ENCODE measurements at places on chromosomes 7 and 10. TPM values are rescaled to one million over a fixed set of nuclear protein-coding genes. Genes with fewer than 3 reads are reported as not detected.

ADAM22 gene
- total RNA-seq = 0.51 TPM

- H3K27me3 ChIP-seq = no peaks in the 10 kb centered on the region
- H3K27ac ChIP-seq = no peak overlapping the region
- no peak overlapping the region for H3K4me3 ChIP-seq
These were observed 43.4 kb downstream of the CAMK2B start for GRCh38 chr7:44281811-44282600.

- H3K36me3 ChIP-seq = no peaks in the 10 kb centered on the region
- DNase-seq = no peak
- H3K4me3 ChIP-seq = no peak overlapping the region
- H3K4me1 ChIP-seq = no peaks in the 10 kb centered on the region
- no peaks in the 10 kb centered on the region for H3K27me3 ChIP-seq
These were observed 6.4 kb downstream of the C1GALT1 start for GRCh38 chr7:7188742-7189141.

ZNF467 gene
- total RNA-seq = 1.0 TPM

CDK5 gene
- total RNA-seq = 25.9 TPM

PDE6C gene
- total RNA-seq = not detected

ELAPOR2 gene
- 5.9 TPM for total RNA-seq

DNA sequence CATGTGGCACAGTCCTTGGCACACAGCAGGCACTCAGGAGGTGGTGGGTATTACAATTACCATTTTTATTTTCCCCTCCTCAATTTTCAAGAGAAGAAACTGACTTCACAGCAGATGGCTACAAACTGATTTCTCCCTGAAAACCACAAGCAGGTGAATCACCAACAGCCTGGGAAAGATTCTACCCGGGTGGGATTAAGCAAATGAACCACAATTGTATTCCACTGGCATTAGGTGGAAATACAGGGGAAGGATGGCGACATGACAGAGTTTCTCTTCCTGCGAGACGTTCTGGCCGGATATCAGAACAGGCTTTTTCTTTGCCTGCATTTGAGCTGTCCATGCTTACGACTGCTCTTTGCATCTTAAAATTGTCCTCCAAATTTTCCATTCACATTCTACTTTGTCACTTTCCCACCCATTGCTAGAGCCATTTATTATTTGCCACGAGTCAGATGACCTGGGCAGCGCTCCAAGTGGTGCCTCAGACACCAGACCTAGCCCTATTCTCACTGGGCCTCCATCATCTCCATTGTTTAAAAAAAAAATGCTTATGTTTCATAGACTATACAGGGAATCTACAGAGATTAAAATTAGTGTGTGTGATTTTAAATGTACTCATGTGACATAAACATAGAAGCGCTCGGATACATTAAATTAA is 4.6 kb downstream of the DENND11 start:
- no peaks in the 10 kb centered on the region for H3K27me3 ChIP-seq
- H3K27ac ChIP-seq = no peak overlapping the region
- no peaks in the 10 kb centered on the region for H3K36me3 ChIP-seq
- H3K4me1 ChIP-seq = no peaks in the 10 kb centered on the region
- no peak for DNase-seq

PNLIPRP3 gene
- total RNA-seq = not detected

HKDC1 gene
- total RNA-seq = 2.1 TPM

NEBL gene
- total RNA-seq = 0.33 TPM

- no peaks in the 10 kb centered on the region for H3K27me3 ChIP-seq
- no peak for DNase-seq
- no peaks in the 10 kb centered on the region for H3K36me3 ChIP-seq
- H3K27ac ChIP-seq = peak overlapping the region; percentile 43
These were observed 66.7 kb downstream of the EMX2 start for GRCh38 chr10:117609095-117609795.

GRCh38 chr7:27693794-27694193 is 31.1 kb upstream of the HIBADH start:
- H3K27me3 ChIP-seq = no peaks in the 10 kb centered on the region
- no peak overlapping the region for H3K27ac ChIP-seq
- H3K36me3 ChIP-seq = no peaks in the 10 kb centered on the region

CCDC7 gene
- 18.0 TPM for total RNA-seq

DNA sequence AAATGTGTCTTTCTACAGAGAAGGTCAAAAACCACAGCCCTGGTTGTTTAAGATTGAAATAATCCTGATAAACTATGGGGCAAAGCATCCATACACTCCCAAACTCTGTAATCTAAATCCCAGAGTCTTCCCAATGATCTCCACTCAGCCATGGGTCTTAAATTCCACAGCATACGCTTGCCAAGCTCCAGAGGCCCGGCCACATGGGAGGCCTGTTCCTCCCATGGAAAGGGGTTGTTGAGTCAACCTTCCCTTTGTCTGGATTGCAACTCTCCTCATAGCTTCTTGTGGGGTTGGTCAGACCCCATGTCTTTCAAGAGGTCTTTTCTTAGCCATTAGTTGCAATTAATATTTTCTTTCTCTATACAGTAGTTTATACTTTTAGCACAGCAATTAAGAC is 718 bp upstream of the STEAP4 start:
- DNase-seq = no peak
- no peaks in the 10 kb centered on the region for H3K36me3 ChIP-seq
- no peaks in the 10 kb centered on the region for H3K27me3 ChIP-seq
- H3K27ac ChIP-seq = no peak overlapping the region
- no peak overlapping the region for H3K4me3 ChIP-seq

GRCh38 chr10:9635691-9636090 is 1382.0 kb upstream of the CELF2 start:
- peak; percentile 60 for DNase-seq
- peaks cover 5% of the 10 kb centered on the region for H3K4me1 ChIP-seq
- no peak overlapping the region for H3K27ac ChIP-seq
- no peak overlapping the region for H3K4me3 ChIP-seq
- H3K27me3 ChIP-seq = no peaks in the 10 kb centered on the region
- H3K36me3 ChIP-seq = no peaks in the 10 kb centered on the region

WDR86 gene
- 1.0 TPM for total RNA-seq

DNA sequence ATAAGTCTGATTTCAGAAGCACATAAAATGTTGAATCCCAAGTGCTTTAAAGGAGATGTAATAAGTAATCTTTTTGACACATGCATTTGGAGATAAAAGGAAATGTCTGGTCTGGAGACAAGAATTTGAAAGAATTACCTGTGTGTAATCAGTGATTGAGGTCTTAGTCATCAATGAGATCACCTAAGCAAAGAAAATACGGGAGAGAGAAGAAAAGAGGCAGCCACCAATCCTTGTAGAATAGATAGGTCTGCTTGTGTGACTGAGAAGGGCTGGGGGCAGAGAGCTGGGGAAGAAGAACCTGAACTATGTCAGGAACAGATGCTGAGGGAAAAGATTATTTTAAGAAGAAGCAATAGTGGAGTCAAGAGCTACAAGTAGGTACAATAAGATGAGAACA is 49.3 kb upstream of the ITPRID1 start:
- H3K36me3 ChIP-seq = no peaks in the 10 kb centered on the region
- H3K4me3 ChIP-seq = no peak overlapping the region
- no peak overlapping the region for H3K27ac ChIP-seq
- no peak for DNase-seq

OR2F1 gene
- total RNA-seq = not detected

CLRN3 gene
- not detected for total RNA-seq

DNA sequence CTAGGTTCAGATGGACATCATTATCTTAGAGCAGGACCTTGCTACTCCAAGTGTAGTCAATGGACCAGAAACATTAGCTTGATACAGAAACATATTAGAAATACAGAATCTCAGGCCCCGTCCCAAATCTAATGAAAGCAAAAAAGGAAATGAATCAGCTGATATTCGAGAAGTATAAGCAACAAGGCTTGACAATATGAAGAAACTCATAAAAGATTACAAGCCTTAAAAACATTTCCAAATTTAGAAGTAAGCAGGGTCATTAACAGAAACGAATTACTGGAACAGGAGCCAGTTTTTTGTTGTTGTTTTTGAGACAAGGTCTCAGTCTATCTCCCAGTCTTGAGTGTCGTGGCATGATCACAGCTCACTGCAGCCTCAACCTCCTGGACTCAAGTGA is 40.5 kb upstream of the GSAP start:
- no peak for DNase-seq
- no peaks in the 10 kb centered on the region for H3K27me3 ChIP-seq
- H3K4me1 ChIP-seq = peaks cover 9% of the 10 kb centered on the region
- no peak overlapping the region for H3K4me3 ChIP-seq
- H3K36me3 ChIP-seq = no peaks in the 10 kb centered on the region

DNA sequence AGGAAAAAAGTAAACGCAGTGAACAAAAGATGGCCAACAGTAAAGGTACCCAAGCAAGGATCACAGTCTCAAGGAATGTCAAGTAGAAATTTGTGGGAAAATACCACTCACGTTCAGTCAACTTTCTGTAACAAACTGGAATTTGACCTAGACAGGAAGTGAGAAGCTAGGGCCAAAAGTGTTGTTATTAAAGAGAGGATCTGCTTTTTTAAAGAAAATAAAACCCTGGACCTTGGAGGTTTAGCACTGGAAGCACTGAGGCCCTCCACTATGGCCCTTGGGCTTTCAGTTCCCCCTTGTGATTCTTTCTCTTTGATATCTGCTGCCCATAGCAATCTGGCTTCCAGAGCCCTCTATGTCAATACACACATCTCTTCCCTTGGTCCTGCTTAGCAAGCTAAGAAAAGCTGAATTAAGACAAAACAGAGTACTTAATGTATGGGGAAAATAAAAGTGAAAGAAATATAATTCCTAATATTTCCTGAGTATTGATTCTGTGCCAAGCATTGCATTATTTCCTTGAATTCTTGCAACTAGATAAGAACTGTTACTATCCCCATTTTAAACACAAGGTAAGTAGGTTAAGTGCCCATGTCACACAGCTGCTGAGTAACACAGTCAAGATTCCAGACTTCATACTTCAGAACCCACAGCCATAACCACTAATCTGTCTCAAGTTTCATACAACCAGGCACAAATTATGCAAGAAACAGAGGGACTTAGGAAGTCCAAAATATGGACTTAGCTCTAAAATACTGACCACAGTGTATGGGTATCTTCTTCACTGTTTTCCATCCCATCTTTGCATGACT is 2.6 kb upstream of the ZNF438 start:
- H3K36me3 ChIP-seq = no peaks in the 10 kb centered on the region
- H3K4me1 ChIP-seq = peaks cover 4% of the 10 kb centered on the region
- DNase-seq = peak; percentile 97
- H3K4me3 ChIP-seq = no peak overlapping the region

DNA sequence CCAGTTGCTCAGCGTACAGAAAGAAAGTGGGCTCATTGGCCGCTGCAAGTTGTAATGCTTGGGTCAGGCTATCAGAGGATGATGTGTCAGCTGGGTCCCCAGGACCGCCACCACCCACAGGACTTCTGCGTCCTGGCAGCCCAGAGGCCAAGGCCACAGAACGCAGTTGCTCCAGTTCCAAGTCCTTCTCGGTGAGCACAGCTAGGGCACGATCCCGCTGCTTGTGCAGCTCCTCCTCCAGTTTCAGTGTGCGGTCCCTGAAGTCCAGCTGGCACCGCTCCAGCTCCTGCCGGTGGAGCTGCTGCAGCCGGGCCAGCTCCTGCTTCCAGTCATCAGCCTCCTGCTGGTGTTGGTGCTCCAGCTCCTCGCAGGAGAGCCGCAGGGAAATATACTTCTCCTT is 3.0 kb downstream of the GCC1 start:
- no peak overlapping the region for H3K4me3 ChIP-seq
- DNase-seq = peak; percentile 38
- H3K27me3 ChIP-seq = no peaks in the 10 kb centered on the region
- H3K4me1 ChIP-seq = peaks cover 6% of the 10 kb centered on the region
- H3K36me3 ChIP-seq = peaks cover 2% of the 10 kb centered on the region

COL28A1 gene
- total RNA-seq = under 0.01 TPM

GRCh38 chr10:85400981-85401695 is 965.5 kb downstream of the GRID1 start:
- H3K27me3 ChIP-seq = no peaks in the 10 kb centered on the region
- no peak overlapping the region for H3K4me3 ChIP-seq
- no peaks in the 10 kb centered on the region for H3K4me1 ChIP-seq
- no peak overlapping the region for H3K27ac ChIP-seq
- DNase-seq = no peak

DNA sequence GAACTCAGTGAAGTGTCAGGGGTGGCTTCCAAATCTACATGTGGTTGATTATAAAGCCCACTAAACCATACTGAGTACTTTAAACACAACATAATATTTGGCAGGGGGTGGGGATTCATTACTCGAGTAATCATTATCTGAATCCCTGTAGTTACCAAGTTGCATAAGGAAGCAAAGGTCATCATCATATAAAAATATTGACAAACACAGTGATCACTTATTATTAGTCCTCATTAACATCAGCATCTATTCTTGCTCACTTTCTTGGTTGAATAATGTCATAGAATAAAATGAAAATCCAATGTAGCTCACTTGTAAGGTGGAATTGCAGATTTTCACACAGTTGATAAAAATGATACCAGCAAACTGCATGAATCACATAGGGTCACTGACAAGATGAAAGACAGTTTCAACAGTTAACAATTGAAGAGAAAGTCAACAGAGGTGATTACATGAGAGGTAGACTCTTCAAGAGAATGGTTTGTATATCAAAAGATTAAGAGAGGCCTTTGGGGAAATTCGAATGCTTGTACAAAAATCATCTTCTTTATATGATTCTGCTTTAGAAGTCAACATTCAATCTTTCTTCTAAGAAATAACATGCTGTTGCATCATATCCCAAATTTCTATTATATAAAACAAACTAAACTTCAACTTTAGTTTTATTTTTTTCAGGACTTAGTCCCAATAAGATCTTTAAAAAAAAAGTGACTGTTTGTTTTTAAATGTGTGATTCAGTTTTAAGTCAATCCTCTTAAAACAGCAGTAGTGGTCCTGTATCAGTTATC is 185.5 kb upstream of the KLF14 start:
- no peak overlapping the region for H3K4me3 ChIP-seq
- peak overlapping the region; percentile 93 for H3K27ac ChIP-seq
- DNase-seq = no peak

DNA sequence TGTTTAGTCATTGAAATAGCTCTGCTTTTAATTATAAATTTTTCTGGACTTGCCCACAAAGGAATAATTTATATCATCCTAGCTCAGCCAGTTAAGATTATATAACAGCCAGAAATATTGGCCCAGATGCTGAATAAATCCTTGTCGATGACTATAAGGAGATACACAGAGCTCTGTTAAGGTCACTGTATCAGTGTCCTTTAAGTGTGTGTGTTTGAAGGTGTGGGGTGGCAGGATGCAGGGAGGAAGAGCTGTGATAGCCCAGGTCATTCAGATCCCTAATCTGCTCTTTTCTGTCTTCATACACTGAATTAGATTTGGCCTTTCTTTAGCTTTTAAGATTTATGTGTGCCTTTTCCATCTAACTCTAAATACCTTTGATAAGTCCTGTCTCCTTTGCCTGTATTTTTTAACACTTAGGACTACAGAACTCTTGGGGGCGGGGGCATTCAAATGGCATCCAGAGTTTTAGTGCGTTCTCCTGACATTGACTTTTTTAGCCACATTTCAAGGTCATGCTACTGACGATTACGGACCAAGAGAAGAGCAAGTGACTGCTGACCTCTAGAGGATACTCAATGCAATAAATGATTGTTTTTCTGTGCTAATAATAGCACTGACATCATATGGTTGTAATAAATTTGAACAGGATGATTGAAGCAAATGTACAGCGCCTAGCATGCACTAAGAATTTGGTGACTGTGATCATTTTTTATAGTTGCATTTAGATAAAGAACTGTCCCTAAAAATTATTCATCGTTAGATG is 172.3 kb downstream of the CACNB2 start:
- no peak overlapping the region for H3K27ac ChIP-seq
- DNase-seq = peak; percentile 79
- no peaks in the 10 kb centered on the region for H3K36me3 ChIP-seq
- H3K27me3 ChIP-seq = no peaks in the 10 kb centered on the region
- no peak overlapping the region for H3K4me3 ChIP-seq
- H3K4me1 ChIP-seq = peaks cover 3% of the 10 kb centered on the region

Measured in fibroblast of lung (primary cell).